Spleen (tissue), 13 donors: ENCODE measurements at places on chromosomes 5 and 9. TPM values are rescaled to one million over a fixed set of nuclear protein-coding genes. Genes with fewer than 3 reads are reported as not detected.

DNA sequence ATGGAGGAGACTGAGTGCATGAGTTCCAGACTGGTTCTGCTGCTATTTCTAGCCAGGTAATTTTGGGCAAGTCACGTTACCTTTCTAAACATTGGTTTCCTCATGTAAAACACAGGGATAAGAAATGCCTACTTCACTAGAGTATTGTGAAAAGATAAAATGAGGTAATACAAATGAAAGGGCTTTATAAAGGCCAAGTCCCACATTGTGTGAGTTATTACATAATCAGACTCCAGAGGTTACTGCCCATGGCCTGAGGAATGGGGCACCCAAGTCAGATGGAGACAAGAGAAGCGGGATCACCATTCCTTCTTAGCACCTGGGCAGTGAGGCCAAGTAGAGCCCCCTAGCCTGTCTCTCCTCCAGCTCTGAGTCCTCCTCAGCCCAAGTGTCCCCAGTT lies 7.5 kb downstream of the HBEGF start:
- no peak for DNase-seq

The PTPN3 gene
- total RNA-seq, result 0.30 TPM

- no peak for DNase-seq
Measured at GRCh38 chr5:150058480-150059126, 27.8 kb downstream of the CSF1R start.

The ANKRD33B gene
- total RNA-seq, result 20.7 TPM

- DNase-seq, result no peak
Measured at GRCh38 chr5:34574936-34575467, 81.1 kb upstream of the RAI14 start.

GRCh38 chr9:116943970-116944369 lies 256.9 kb downstream of the TRIM32 start:
- DNase-seq, result no peak

DNA sequence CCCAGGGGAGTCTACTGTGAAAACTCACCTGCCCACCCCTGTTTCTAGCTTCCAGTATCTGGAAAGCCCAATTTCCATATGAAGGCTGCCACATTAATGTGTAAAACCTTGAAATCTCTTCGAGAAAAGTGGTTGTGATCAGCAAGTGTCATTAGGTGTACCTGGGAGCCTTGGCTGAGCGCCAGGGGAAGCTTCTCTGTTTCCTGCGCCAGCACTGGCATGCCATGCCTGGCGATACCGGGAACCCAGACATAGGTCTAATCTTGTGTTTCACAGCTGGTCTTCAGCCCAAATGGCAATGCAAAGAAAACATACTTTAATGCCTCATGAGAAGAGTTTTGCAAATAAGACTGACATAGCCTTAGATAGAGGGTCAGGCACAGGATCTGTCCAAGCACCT lies 101.6 kb downstream of the TENT4A start:
- DNase-seq, result no peak

DNA sequence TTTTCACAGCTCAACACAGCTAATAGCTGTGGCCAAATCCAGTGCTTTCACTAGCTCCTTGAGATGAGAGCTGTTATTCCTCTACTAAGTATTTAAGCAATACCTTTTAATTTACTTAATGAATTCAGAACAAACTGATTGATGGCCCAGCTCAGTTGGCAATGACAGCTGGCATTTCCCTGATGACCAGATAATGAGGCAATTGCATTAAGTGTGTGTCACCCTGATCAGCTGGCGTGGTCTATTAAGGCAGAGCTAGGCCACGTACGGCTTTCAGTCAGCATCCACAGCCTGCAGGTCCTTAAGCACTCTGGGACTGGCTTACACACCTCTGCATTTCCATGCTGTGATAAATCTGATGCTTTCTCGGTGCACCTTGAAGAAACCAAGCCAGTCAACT lies 34.4 kb downstream of the TTLL11 start:
- no peak for DNase-seq

- no peak for DNase-seq
Measured at GRCh38 chr9:19174127-19174912, 47.0 kb upstream of the PLIN2 start.

GRCh38 chr9:86846656-86847055 lies 100.7 kb downstream of the GAS1 start:
- no peak for DNase-seq

- DNase-seq, result no peak
Measured at GRCh38 chr9:1995084-1995483, 20.1 kb upstream of the SMARCA2 start.
